ENCODE measurements at places on chromosomes 12 and 14.

DNA sequence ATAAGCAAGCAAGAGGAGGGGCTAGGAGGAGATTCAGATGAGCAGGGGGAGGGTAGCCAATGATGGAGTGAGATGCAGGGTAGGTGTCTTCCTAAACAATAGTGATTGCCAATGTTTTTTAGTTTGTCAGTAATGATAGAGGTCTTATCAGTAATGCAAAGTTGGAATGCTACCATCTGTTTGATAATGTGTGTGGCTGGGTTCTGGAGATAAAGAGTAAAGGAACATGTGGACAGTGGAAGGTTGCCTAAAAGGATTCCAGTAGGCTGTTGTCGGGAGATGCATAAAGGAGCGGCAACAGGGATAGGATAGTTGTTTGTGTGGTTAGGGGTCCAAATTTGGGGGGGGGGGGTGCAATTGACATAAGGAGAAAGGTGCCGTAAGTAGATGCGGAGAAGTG, 52.5 kb downstream of the TESPA1 start:
- no peak for DNase-seq

GRCh38 chr12:106837782-106838181, 63.3 kb downstream of the RIC8B start:
- no peak for DNase-seq

- DNase-seq = no peak
These were observed 53.5 kb downstream of the PHLDA1 start for GRCh38 chr12:75977952-75978671.

DNA sequence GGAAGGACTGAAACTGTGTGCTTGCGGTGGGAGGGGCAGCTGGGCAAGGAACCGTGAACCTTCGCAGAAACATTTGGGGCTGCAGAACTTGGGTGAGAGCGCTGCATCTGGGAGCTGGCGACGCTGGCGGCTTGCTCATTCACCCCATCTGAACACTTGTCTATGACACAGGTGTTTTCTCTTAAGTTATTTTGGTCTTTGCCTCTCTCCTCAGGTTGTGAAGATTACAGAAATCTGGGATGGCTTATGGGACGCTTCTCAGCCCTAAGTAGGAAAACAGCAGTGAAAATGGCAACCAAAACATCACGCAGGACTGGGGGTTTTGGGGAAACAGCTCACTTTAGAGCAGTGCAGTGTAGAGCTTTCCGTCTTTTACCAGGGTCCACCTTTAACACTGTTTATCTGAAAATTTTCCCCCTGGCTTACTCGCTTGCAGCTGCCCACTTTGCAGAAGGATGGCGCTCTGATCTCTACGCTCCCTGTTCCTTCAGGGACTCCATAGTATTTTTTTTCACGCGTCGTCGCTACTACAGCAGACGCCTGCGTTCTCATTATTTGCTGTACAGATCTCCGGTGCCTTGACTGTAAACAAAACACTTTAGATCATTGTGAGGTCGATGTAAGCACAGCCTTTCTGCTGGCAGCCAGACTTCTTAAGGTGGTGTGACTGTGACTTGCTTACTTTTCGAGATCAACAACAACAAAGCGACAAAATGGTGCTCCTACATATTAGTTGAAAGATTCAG, 2.7 kb upstream of the CDKN1B start:
- no peak for DNase-seq

DNA sequence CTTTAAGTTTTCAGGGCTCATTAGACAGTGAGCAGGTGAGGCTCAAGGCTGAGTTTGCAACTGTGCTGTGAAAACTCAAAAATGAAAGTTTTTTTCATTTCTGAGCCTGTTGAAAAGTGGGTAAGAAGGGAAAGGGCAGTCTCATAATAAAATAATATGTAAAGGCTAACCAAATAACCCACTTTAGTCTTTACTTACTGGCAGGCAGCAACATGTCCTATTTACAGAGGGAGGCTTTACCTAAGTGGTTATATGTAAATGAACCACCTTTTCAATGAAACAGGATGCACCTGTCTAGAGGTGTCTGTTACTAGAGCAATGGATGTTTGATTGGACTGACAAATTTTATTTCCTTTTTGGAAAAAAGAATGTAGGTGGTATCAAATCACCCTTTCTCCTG, 158.0 kb downstream of the ETV6 start:
- DNase-seq = no peak

DNA sequence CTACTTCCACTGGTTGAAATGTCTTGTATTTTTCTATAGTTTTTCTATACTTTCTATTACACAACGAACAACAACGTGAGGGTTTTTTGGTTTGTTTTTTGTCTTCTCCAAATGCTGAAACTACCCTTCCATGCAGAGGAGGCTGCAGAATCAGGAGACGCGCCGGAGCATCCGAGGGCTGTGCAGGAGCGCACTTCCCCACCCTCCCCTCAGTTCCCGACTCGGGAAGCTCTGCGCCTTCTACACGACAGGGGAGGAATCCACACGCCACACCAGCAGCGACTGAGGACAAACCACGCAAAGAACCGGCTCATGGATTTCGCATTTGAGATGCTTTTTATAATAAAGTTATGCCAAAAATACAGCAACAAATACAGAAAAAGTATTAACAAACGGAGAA, 30.9 kb downstream of the SLC15A4 start:
- DNase-seq = no peak

GRCh38 chr12:124498275-124499189, 68.9 kb downstream of the NCOR2 start:
- no peak for DNase-seq

DNA sequence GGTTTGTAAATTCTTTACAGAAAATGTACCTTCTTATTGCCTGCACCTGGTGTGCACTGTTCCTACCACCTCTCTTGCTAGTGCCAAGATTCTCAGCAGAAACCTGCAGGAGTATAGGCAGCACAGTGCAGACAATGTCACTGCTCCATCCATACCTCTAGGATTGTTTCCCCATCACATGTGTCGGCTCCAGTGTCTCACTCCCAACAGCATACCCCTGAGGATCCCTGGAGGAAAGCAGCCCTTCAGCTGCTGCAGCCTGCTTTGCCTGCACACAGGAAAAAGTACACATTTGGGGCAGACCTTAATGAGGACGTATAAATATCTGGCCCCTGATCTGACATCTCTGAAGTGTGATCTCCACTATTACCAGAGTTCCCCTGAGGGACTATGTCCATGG, 235.5 kb downstream of the MDGA2 start:
- no peak for DNase-seq

- DNase-seq = no peak
These were observed 1.3 kb downstream of the PRPH start for GRCh38 chr12:49296034-49296835.

- no peak for DNase-seq
These were observed 20.4 kb downstream of the MAP3K9 start for GRCh38 chr14:70788898-70789297.

- DNase-seq = no peak
These were observed 7.4 kb upstream of the CCDC198 start for GRCh38 chr14:57501039-57501557.

DNA sequence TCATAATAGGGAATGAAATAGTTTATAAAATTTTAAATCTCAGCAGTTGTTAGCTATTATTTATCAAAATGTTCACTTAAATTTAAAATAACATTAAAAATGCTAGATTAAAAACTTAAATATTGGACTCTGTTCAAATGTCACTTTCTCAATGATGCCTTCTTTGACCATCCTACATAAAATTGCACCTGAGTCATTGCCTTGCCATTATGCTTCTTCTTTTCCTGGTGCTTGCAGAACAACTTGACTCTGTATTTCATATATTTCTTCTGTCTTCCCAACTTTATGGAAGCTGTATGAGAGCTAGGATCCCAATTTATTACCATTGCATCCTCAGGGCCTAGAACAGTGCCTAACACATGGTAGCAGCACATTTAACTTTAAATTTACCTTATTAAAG, 37.3 kb upstream of the CPM start:
- no peak for DNase-seq

DNA sequence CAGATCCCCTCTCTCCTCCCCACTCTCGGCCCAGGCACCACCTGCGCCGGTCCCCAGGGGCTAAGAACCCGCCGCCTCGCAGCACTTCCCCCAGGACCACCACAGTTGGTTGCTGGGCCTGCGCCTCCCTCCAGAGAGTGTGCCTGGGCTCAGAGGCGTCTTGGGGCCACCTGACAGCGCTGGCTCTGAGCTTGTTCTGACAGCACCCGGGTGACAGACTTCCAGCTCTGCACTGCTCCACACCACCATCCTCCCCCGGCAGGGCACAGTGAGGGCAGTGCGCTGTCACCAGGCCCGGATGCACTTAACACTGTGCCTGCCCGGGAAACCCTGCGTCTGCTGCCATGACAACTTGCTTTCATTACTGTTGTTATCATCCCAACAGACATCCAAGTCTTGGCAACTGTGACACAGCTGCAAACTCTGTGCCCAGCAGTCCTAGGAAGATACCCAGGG, 6.6 kb downstream of the BRF1 start:
- DNase-seq = no peak

DNA sequence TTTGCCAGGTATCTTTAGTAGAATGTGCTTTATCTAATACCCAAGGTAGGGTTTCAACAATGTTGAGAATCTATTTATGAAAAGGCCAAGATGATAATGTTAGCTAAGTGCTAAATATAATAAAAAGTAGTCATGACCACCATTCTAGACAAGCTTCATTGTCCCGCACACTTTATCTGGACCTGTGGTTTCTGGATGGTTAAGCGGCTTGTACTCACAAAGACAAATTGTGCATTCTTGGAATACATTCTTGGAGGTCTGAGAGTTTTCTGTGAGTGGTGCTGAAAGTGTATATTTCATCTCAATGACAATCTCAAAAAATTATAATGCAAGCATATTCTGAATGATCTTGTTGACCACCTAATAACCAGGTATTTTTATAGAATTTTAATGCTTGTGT, 646.9 kb downstream of the DIO2 start:
- no peak for DNase-seq

DNA sequence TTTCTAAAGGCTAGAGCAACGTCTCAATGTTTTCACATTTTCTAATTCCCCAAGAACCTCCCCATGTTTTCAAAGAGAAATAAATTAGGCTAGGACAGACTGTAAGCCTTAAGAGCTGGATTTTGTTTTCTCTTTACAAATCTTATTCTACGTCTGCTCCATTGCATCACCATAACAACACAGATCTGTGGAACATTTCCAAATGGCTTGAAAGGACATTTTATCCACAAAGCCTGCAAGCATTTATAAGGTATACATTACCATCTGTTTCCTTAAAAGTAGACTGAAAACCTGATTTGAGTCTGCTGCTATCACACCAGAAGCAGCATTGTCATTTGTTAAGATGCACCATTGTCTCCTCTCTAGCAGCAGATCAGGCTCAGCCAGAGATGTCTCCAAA, 115.3 kb upstream of the PLEKHA5 start:
- no peak for DNase-seq

Measured in cortex of kidney (tissue), 1 donor.